ENCODE measurements at places on chromosomes 12 and 14. TPM values are rescaled to one million over a fixed set of nuclear protein-coding genes. Genes with fewer than 3 reads are reported as not detected.

GRCh38 chr12:119613319-119613936, 19.9 kb downstream of the TMEM233 start:
- DNase-seq = peak; percentile 52

DNA sequence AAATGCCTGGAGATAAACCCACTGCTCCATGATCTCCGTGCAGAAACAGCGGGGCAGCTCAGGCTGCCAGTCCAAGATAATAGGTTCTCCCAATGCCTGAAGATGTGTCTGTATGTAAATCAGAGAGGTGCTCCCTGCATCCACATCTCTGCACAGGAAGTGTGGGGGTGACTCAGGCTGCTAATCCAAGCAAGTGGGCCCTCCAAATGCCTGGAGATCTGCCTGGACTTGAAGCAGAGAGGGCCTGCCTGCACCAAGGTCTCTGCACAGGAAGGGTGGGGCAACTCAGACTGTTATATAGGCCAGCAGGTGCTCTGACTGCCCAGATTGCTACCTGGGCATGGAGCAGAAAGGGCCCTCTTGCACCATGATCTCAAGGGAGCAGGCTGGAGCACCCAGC, 504.7 kb downstream of the LRFN5 start:
- no peak for DNase-seq

Gene IL23A
- 0.12 TPM for polyA plus RNA-seq

DNA sequence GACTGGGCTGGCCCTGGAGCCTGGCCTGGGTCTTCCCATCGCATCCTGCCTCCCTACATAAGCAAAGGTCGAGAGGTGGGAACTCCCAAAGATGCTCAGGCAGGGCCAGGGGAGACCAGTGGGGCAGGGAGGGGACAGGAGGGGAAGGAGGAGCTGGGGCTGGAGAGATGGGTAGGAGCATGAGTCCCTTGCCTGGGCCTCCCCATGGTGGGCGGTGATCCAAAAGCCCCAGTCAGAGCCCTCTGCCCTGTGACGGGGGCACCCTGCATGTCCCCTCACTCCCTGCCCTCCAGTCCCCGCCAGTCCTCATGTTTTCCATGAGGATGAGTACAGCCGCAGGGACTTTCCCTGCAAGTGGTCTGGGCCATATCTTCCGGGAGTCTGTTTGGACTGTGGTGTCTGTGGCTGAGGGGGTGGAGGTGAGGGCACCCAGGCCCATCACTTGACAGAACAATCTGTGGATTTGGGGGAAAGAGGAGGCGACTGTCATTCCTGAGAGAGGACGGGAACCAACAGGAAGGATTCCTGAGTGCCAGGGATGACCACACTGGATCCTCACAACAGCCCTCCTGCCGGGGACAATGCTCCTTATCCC, 9.3 kb downstream of the BDKRB2 start:
- DNase-seq = no peak

- DNase-seq = no peak
Observed at GRCh38 chr12:115761784-115762183, 515.7 kb downstream of the MED13L start.

Gene ARHGDIB
- polyA plus RNA-seq = 43.7 TPM

Gene SMCO2
- polyA plus RNA-seq = not detected

Gene GLS2
- 0.08 TPM for polyA plus RNA-seq

Gene FAM222A
- polyA plus RNA-seq = 0.18 TPM

Gene KIAA0586
- polyA plus RNA-seq = 18.9 TPM

- no peak for DNase-seq
Observed at GRCh38 chr14:100580316-100581227, 6.6 kb downstream of the BEGAIN start.

DNA sequence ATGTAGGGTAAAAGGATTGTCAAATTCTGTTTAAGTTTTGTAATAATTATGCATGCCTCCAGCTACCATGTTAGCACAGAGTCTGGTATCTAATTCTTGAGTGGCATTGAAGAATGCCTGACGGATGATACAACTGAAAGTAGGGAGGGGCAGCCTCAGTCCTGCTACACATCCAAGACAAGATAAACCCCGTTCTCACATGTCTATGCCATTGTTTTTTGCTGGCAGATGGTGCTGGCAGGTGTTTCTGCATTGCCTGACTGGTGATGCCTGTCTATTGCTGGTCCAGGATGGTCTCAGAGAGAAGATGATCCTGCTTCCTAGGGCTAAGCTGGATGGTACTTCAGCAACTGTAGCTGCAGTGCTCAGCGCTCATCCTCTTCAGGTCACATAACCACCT, 245.8 kb upstream of the NAV3 start:
- DNase-seq = no peak

DNA sequence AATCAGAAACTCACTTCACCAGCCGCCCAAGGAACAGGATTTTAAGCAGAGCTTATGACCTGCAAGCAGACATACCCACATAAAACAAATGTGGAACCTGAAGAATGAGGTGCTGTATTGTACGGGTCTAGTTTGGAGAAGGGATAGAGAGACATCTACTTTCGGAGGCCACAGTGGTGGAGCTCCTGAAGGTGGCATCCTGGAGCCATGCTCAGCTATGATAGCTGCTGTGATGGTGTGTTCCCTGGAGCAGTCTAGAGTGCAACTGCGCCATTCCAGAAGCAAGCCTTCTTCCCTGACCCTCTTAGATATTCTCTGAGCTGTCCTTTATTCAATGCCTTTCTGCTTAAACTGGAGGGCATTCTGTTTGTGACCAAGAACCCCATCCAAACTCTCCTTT, 402.6 kb downstream of the FUT8 start:
- no peak for DNase-seq

- no peak for DNase-seq
Observed at GRCh38 chr12:67141296-67142018, 127.7 kb upstream of the CAND1 start.

DNA sequence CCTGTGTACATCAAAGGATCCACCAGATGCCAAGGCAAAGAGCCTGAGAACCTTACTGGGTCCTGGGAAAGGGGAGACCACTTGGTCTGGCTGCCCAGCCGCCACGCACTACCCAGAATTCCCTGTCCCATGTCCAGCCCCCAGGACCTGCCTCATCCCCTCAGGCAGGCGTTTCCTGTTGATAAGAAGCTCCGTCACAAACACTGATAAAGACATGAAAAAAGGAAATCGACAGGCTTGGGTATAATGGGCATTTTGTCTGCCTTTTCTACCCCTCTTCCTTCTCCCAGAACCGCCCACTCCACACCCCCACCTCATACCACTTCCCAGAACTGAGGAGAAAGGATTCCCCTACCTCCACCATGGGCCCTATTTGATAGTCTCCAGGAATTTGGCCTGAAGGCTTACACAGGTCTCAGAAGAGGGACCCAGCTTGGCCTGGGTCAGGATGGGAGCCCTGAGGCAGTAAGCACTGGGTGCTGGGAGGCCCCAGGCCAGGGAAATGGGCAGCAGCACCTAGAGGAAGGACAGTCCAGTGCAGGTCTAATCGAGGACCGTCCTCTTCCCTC, 18.8 kb downstream of the ACVRL1 start:
- DNase-seq = no peak

DNA sequence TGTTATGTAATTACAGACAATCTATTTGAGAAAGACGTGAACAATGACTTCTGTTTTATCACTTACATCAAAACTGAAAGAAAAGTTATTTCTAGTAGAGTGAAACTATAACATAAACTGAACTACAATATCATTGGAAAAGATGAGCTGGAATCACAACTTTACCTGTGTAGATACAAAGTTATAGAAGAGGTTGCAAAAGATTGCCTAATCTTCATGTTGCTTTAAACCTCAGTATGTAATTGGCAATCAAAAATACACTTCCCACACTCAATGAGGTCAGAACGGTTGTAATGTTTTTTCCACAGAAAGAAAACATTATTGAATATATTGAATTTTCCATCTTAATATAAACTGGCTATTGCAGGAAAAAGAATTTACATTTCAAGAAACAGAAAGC, 37.7 kb upstream of the GXYLT1 start:
- no peak for DNase-seq

Gene TEX52
- not detected for polyA plus RNA-seq

DNA sequence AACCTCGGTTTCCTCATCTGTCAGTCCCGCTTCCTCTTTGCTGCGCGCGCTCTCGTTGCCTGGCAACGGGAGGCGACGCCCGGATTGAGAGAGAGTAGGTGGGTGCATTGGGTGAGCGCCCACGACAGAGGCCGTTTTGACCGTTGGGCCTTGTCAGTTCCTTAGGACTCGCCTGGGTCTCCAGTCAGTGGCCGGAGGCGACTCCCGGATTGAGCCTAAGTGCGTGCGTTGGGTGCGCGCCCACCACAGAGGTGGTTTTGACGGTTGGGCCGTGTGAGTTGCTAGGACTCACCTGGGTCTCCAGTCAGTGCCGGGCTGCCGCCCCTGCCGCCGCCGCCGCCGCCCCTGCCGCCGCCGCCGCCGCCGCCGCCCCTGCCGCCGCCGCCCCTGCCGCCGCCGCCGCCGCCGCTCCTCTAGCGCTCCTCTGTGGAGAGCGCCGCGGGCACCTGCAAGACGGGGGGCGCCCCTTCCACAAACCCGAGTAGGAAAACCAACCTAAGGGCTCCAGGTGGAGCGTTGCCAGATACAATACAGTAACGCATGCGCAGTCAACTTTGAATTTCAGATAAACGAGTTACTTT, 37.2 kb downstream of the APOBEC1 start:
- DNase-seq = no peak

DNA sequence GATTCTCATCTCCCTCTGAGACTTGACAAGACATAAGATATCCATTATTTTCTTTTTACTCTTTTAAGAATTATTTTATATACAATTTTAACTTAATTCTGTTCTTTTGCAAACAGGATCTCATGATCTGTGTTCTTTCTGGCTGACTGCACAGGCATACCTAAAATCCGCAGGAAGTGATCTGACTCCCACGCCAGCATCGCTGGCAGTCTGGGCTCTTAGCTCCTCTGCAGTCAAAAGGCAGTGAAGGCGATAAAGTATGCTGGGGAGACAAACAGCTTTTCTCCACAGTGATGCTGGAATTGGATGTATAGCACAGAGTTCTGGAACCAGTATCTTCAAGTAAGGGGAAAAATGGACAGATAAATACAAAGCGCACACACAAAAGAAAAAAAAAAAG, 52.4 kb downstream of the DICER1 start:
- no peak for DNase-seq

- DNase-seq = no peak
Observed at GRCh38 chr12:6018265-6018664, 73.2 kb upstream of the ANO2 start.

DNA sequence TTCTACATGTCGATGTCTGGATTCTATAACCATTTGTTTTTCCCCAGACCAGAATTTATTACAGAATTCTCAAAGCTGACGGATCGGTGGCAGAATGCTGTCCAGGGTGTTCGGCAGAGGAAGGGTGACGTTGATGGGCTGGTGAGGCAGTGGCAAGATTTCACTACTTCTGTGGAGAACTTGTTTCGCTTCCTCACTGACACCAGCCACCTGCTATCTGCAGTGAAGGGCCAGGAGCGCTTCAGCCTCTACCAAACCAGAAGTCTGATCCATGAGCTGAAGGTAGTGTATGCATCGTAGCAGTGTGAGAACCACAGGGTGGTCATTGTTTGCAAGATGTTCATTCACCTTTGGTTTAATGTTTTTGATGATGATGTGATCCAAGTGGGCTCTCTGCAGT, 124.0 kb downstream of the ESR2 start:
- no peak for DNase-seq

DNA sequence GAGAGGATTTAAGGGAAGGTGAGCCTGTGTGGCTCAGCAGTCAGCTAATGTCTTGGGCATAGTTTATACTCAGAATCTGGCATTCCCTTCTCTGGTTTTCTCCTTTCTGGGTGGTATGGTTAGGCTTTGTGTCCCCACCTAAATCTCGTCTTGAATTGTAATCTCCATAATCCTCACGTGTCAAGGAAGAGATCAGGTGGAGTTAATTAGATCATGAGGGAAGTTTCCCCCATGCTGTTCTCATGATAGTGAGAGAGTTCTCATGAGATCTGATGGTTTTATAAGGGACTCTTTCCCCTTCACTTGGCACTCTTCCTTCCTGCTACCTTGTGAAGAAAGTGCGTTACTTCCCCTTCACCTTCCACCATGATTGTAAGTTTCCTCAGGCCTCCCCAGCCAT, 169.8 kb upstream of the PELI2 start:
- no peak for DNase-seq

Data from fibroblast of lung (primary cell).